ENCODE measurements at places on chromosomes 5 and 9.

DNA sequence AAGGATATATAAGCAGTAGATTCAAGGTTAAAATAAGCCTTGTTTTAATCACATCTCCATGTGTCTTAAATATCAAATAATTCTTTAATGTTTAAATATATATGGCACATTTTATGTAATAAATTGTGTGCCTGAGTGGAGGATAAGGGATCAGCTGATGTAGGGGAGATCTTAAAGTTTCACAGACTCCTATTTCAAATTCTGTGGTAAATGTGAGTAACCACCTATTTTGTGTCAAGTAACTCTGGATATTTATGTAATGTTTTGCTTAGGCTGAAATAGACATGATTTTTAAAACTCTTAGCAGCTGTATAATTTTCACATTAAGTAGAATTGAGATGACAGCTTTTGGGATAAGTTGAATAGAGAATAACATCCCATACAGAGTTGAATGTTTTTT is 41.3 kb upstream of the ITGA2 start:
- DNase-seq: no peak

DNA sequence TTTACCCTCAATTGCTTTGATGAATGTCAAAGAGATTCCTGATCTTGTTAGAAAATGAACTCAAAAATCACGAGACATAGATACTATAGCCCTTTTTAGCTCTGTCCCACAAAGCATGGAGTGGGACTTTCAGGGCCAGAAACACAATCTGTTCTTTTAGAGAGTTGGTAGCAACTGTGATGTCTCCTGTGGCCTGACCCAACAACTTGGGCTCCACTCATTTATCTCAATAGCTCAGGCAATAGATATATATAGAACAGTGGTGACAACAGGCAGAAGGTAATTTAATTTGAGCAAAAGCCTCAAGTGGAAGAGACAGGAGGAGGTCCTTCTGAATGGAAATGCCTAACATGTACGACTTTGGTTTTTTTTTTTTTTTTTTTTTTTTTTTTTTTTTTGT is 25.2 kb downstream of the TLR4 start:
- no peak for DNase-seq

- no peak for DNase-seq
Measured at GRCh38 chr5:154059039-154059430, 20.3 kb downstream of the MFAP3 start.

DNA sequence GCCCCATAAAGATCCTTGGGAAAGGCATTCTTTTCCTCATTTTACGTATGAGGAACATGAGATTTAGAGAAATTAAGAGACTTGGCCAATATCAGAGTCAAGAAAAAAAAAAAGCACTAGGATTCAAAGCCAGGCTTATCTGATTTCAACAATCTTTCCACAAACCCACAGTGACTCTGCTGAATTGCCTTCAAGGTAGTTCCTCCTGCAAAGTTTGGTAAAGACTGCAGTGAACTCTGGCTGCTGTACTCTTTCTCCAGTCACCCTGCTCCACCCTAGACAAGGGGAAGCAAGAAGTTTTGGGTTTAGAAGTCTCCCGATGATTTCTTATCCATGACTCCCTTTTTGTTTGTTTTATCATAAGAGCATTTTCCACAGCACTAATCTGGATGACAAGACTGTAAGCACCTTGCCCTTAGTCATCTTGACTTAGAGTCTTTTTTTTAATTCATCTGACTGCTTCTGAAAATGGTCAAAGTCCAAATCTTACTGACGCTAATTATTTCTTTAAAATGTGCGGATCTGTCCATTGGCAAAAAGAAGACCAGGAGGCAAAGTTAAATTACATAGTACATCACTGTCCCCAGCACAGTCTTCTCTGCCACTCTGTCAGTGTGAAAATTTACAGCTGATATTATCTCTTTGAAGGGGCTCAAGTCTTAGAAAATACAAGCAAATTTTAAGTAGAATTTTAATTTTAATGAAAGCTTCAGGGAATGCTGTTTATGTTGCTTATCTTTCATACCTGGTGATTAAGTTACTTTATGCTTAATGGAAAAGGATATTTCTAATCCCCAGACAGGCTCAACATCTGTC is 180.1 kb downstream of the TTLL11 start:
- no peak for DNase-seq

DNA sequence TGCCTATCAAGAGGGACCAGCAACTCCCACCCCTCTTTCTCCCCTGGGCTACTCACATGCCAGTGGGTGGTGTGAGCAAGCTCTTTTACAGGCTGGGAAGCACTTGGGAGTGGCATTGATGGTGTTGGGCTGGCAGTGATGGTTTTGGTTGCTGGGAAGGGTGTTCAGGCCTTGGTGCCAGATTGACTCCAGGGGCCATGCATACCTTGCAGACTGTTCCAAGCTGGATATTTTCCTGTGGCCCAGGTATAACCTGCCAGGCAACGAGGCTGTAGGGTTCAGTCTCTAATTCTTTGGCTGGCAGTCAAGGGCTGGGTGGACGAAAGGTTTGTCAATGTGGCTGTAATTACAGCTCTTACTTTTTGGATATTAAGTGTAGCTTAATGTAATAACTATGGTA is 177.3 kb downstream of the MACROH2A1 start:
- no peak for DNase-seq
